ENCODE measurements at places on chromosomes 6 and 20.

DNA sequence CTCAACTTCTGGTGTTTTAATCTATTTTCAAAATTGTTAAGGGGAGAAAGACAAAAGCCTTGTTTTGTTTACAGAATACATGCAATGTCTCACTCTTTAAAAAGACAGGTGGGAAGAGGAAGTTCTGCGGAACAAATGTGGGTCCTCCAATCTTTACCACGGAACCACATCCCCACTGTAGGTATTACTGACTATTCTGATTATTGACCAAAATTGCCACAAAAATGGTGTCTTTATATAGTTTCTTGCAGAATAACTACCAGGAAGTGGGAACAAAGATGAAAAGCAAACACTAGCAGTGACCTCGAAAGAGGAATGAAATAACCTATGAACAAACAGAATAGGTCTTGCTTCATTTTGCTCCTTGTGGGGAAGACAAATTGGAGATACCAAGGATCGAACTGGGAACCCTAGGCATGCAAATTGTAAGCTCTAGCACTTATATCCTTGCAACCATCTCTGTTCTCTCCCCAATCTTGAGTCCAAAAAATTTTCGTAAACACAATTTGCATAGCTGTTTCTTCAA lies 106.7 kb downstream of the GPX5 start:
- peaks cover 29% of the 10 kb centered on the region for H3K4me1 ChIP-seq
- peaks cover 7% of the 10 kb centered on the region for H3K36me3 ChIP-seq
- no peak overlapping the region for H3K4me3 ChIP-seq
- no peak for DNase-seq
- H3K27me3 ChIP-seq, result peaks cover 40% of the 10 kb centered on the region

DNA sequence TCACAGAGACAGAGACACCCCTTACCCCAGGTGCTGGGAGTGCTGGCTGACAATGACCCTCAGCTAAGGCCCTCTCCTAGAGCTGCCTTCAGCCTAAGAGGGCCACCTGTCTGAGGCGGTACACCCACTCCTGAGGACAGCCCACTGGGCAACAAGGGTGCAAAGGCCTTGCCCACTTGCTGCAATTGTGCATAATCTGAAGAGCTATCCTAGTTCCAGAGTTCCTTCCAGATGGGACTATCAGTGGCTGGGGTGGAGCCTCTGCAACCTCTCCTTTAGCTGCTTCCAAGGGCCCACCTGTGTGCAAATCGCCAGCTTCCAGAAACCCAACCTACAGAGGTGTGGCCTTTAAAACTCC lies 87.5 kb downstream of the PREX1 start:
- no peak overlapping the region for H3K27ac ChIP-seq
- peaks cover 46% of the 10 kb centered on the region for H3K4me1 ChIP-seq
- H3K27me3 ChIP-seq, result peaks cover 6% of the 10 kb centered on the region
- H3K36me3 ChIP-seq, result peaks cover 17% of the 10 kb centered on the region

DNA sequence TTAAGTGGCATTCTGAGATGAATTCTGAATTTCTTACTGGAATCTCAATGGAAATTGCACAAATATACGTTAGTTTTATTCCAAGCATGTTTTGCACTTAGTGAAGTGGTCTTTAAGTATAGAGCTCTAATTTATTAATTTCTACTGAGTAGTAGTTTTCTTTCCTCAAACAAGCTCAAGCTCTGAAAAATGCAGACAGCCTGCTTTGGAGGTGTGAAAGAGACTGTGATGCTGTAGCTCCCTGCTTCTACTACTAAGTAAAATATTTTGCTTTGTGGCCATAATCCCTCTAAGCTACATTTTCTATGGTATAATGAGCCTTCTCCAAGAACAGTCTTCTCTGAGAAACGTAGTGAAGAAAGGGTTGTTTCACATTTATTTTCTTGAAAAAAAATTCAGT lies 243.5 kb upstream of the HS3ST5 start:
- H3K27me3 ChIP-seq, result peaks cover 3% of the 10 kb centered on the region
- no peaks in the 10 kb centered on the region for H3K36me3 ChIP-seq
- no peak for DNase-seq
- H3K27ac ChIP-seq, result no peak overlapping the region
- H3K4me3 ChIP-seq, result no peak overlapping the region
- H3K4me1 ChIP-seq, result peaks cover 3% of the 10 kb centered on the region

DNA sequence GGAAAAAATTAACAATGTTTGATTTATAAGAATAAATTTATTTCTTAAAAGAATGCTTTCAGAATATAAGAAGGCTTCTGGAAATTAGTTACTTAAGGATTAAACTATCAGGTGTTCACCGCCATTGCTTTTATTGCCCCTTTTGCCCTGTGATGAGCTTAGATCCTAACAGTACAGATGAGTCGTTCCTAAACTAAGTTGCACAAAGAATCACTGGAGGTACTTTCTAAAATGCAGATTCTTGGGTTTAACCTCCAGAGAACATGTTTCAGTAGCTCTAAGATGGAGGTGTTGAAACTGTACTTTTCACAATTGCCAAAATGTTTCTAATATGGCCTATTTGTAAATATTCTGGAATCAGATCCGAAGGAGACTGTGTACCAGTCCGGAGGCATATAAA lies 211.9 kb downstream of the GMDS start:
- no peaks in the 10 kb centered on the region for H3K27me3 ChIP-seq
- no peak for DNase-seq
- H3K36me3 ChIP-seq, result no peaks in the 10 kb centered on the region

GRCh38 chr6:54058236-54058635 lies 53.0 kb upstream of the MLIP start:
- no peak overlapping the region for H3K4me3 ChIP-seq
- no peak overlapping the region for H3K27ac ChIP-seq

DNA sequence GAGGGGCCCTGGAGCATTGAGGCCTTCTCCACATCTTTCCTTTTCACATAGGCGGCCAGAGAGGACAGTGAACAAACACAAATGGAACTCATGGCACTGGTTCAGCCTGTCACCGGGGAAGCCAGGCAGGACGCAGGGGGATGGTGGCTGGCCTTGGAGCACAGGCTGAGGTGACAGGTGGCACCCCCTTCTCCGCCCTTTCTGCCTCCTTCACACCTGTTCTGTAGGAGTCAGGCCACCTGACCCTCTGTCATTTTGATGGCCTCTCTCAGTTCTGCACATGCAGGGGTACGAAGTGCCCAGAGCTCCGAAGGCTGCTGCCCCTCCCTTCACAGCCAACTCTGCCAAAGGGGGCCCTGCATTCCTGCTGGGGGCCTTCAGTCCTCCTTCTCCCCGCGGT lies 60.8 kb downstream of the CD40 start:
- no peak for DNase-seq
- peak overlapping the region; percentile 24 for H3K27ac ChIP-seq
- H3K36me3 ChIP-seq, result no peaks in the 10 kb centered on the region
- H3K4me1 ChIP-seq, result peaks cover 52% of the 10 kb centered on the region

- H3K27me3 ChIP-seq, result no peaks in the 10 kb centered on the region
- H3K36me3 ChIP-seq, result no peaks in the 10 kb centered on the region
- DNase-seq, result no peak
Observed at GRCh38 chr20:12321736-12322135, 404.0 kb downstream of the BTBD3 start.

GRCh38 chr6:155067956-155068615 lies 73.0 kb downstream of the TIAM2 start:
- H3K27ac ChIP-seq, result no peak overlapping the region
- H3K4me1 ChIP-seq, result peaks cover 26% of the 10 kb centered on the region
- no peak for DNase-seq
- H3K36me3 ChIP-seq, result no peaks in the 10 kb centered on the region
- no peak overlapping the region for H3K4me3 ChIP-seq
- peaks cover 15% of the 10 kb centered on the region for H3K27me3 ChIP-seq

- peaks cover 9% of the 10 kb centered on the region for H3K4me1 ChIP-seq
- no peak for DNase-seq
- H3K27ac ChIP-seq, result no peak overlapping the region
- no peak overlapping the region for H3K4me3 ChIP-seq
- H3K27me3 ChIP-seq, result no peaks in the 10 kb centered on the region
Observed at GRCh38 chr20:38104285-38104684, 60.8 kb downstream of the TGM2 start.

- peaks cover 3% of the 10 kb centered on the region for H3K27me3 ChIP-seq
- peaks cover 16% of the 10 kb centered on the region for H3K4me1 ChIP-seq
- no peak for DNase-seq
Observed at GRCh38 chr6:138862456-138862855, 66.6 kb downstream of the ECT2L start.

- H3K4me1 ChIP-seq, result peaks cover 22% of the 10 kb centered on the region
- no peak for DNase-seq
- peak overlapping the region; percentile 37 for H3K4me3 ChIP-seq
- H3K27me3 ChIP-seq, result peaks cover 5% of the 10 kb centered on the region
Observed at GRCh38 chr20:38023181-38024001, 9.9 kb downstream of the TTI1 start.

- H3K27me3 ChIP-seq, result peaks cover 40% of the 10 kb centered on the region
- no peak overlapping the region for H3K27ac ChIP-seq
- no peak for DNase-seq
- peaks cover 15% of the 10 kb centered on the region for H3K4me1 ChIP-seq
Observed at GRCh38 chr6:89146718-89147700, 1.2 kb downstream of the PM20D2 start.

DNA sequence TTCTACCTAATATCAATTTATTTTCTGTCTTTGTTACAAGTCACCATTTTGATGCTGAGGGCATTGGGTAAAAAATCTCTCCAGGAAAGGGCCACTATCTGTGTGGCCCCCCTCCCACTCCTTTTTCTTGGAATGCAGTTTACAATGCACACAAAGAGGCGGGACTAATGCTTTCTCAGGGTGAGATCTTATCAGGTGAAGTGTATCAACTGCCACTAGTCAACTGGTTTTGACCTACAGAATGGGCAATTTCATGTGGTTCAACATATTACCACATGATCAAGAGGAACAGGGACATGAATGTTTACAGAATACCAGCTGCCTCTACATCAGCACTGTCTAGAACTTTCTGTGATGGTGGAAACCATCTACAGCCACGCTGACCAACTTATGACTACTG lies 3.7 kb downstream of the RRBP1 start:
- DNase-seq, result no peak
- H3K4me3 ChIP-seq, result no peak overlapping the region
- no peaks in the 10 kb centered on the region for H3K27me3 ChIP-seq
- peaks cover 40% of the 10 kb centered on the region for H3K36me3 ChIP-seq
- peaks cover 53% of the 10 kb centered on the region for H3K4me1 ChIP-seq

DNA sequence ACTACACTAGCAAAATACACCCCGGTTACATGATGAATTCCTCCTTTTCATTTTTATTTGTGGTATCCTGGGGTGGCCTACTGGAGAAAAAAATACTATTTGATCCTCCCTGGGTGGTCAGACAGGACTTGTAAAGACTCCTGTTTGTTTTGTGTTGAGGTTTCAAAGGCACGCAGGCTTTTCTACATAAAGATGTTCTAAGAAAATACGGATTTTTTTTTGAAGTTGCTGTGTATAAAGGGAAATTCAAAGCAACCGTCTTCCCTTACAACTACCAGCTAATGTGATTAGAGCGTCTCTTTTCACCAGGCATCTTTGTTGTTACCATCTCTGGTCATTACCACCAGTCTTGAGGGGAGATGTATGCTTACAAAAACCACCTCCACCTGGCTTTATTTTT lies 187.1 kb downstream of the SOX4 start:
- H3K4me3 ChIP-seq, result no peak overlapping the region
- H3K27ac ChIP-seq, result peak overlapping the region; percentile 96
- no peaks in the 10 kb centered on the region for H3K27me3 ChIP-seq
- DNase-seq, result no peak
- H3K4me1 ChIP-seq, result peaks cover 39% of the 10 kb centered on the region
